ENCODE measurements at places on chromosomes 2 and 18.

DNA sequence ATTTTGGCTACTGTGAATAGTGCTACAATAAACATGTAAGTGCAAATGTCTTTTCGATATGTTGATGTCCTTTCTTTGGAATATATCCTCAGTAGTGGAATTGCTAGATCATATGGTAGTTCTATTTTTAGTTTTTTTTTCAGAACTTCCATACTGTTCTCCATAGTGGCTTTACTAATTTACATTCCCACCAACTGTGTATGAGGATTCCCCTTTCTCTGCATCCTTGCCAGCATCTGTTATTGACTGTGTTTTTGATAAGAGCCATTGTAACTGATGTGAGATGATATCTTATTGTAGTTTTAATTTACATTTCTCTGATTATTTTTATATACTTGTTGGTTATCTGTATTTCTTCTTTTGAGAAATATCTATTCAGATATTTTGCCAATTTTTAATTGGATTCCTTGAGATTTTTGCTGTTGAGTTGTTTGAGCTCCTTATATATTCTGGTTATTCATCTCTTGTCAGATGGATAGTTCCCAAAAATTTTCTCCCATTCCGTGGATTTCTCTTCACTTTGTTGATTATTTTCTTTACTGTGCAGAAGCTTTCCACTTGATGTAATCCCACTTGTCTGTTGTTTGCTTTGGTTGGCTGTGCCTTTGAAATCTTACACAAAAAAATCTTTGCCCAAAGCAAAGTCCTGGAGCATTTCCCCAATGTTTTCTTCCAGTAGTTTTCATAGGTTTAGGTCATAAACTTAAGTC is 532.3 kb downstream of the PID1 start:
- no peak for DNase-seq

GRCh38 chr2:239184179-239184578 is 216.6 kb downstream of the HDAC4 start:
- DNase-seq, result no peak

DNA sequence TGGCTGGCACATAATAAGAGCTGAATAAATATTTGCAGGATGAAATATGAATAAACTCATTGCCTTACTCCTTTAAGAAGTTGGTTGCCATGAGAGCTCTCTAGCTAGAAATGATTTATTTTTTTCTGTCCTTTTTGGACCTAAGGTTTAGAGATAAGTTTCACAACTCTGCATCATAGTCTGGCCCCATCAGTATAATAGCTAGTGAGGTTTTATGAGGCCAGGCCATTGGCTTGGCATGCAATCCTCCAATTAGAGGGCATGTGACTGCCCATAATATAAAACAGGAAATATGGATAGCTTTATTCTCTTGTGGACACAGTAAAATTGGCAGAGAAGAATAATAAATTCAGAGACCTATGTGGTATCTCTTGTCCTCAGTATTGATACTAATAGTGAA is 26.2 kb upstream of the INSIG2 start:
- no peak for DNase-seq

DNA sequence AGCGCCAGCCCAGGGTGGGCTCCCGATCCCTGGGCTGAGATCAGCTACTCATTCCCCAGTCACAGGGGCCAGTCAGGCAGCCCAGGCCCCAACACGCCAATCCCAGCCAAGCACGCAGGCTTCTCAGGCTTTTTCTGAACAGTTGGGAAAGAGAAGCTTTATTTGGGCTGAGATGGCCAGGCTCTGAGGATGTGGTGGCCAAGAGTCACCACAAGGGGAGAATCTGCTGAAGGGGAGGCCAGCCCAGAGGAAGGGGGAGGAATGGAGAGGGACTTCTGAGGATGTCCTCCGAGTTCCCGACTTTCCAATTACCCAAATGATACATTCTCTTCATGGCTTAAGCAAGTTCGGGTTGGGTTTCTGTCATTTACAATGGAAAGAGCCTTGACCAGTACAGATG is 2.8 kb upstream of the DIPK1C start:
- no peak for DNase-seq

- no peak for DNase-seq
Observed at GRCh38 chr2:3110994-3111666, 266.5 kb downstream of the EIPR1 start.

DNA sequence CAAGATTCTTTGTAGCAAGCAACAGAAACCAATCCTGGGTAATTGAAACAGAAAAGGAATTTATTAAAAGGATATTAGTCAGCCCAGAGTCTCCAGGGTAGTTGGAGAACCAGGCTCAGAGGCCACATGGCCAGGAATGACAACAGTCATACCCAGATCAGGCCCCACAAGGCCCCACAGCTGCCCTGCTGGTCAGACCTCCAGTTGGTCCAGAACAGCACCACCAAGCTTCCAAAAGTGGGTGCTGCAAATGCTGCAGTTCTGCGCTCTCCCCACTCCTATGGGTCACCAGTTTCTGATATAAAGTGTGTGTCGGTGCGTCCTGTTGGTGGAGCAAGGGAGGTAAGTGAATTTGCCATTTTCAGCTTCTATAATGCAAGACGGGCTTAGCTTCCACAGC is 29.9 kb downstream of the KLHL29 start:
- DNase-seq, result no peak
